Memory B cell (primary cell): ENCODE measurements at places on chromosomes 2 and 18.
A peak's percentile ranks its signal among the peaks of the same experiment; 100 is the strongest.

- no peaks in the 10 kb centered on the region for H3K36me3 ChIP-seq
- no peaks in the 10 kb centered on the region for H3K27me3 ChIP-seq
- DNase-seq, result no peak
- no peak overlapping the region for H3K4me3 ChIP-seq
- H3K27ac ChIP-seq, result no peak overlapping the region
Measured at GRCh38 chr2:211468877-211469663, 912.7 kb downstream of the CPS1 start.

DNA sequence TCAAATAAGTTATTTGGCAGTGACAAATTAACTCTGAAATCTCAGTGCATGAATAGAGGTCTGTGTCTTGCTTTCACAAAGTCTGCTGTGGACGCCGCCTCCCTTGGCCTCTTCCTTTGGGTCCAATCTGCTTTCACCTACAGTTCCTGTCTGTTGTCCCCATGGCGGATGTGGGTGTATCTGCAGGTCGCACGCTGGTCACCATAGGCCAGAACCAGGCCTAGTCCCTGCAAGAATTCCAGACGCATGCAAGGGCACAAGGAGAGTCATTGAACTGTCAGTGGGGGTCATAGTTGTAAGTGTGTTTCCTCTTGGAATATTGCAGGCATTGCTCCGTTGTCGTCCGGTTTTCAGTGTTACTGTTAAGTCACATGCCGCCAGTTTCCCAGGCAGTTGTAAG, 7.4 kb downstream of the SOCS6 start:
- no peaks in the 10 kb centered on the region for H3K4me1 ChIP-seq
- no peak overlapping the region for H3K4me3 ChIP-seq
- no peak overlapping the region for H3K27ac ChIP-seq
- H3K36me3 ChIP-seq, result no peaks in the 10 kb centered on the region

DNA sequence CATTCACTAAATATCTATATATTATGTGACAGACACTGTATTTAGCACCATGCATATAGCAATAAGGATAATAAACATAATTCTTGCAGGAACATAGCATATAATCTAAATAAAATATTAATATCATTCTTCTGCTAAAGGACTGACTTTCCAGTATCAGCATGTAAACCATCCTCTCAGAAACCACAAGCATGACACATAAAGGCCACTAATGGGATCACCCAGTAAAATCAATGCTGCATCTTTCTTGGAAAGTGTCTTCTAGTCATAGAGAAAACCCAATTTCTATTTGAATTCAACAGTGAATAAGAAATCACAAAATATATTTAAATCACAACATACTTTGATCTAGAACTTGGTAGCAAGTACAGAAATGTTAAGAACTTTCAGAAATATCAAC, 5.8 kb upstream of the LRP1B start:
- no peak for DNase-seq
- no peaks in the 10 kb centered on the region for H3K27me3 ChIP-seq
- no peaks in the 10 kb centered on the region for H3K4me1 ChIP-seq
- H3K36me3 ChIP-seq, result no peaks in the 10 kb centered on the region
- H3K4me3 ChIP-seq, result no peak overlapping the region
- H3K27ac ChIP-seq, result no peak overlapping the region

DNA sequence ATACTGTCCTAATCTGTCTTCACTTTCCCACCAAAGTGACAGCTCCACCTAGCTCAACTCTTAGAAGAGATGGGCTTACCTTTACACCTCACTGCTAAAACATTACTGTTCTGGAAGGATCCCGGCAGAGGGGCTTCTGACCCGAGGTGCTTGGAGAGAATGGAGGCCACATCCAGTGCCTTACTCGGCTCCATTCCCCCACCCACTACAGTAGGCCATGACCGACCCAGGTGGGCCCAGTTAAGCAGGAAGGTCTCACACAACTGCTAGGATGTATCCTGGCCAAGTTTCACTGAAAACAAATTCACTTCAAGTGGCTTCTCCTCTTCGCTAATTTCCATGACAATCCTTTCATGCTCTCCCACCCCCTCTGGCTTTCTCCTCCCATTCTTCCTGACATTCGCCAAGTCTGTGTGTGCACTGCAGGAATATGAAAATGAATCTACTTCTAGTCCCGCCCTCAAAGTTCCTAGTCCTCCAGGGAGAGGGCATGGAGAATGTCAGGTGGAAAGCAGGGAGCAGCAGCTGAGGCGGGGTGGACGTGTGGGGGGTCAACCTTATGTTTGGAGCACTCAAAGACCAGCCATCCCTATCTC, 11.8 kb downstream of the WIPF1 start:
- H3K4me1 ChIP-seq, result peaks cover 51% of the 10 kb centered on the region
- no peaks in the 10 kb centered on the region for H3K27me3 ChIP-seq
- peak overlapping the region; percentile 76 for H3K27ac ChIP-seq
- no peak overlapping the region for H3K4me3 ChIP-seq
- no peak for DNase-seq

GRCh38 chr2:10520154-10520553, 72.0 kb upstream of the ODC1 start:
- H3K27ac ChIP-seq, result no peak overlapping the region
- no peak for DNase-seq
- H3K36me3 ChIP-seq, result peaks cover 4% of the 10 kb centered on the region
- H3K4me3 ChIP-seq, result no peak overlapping the region
- H3K4me1 ChIP-seq, result no peaks in the 10 kb centered on the region

DNA sequence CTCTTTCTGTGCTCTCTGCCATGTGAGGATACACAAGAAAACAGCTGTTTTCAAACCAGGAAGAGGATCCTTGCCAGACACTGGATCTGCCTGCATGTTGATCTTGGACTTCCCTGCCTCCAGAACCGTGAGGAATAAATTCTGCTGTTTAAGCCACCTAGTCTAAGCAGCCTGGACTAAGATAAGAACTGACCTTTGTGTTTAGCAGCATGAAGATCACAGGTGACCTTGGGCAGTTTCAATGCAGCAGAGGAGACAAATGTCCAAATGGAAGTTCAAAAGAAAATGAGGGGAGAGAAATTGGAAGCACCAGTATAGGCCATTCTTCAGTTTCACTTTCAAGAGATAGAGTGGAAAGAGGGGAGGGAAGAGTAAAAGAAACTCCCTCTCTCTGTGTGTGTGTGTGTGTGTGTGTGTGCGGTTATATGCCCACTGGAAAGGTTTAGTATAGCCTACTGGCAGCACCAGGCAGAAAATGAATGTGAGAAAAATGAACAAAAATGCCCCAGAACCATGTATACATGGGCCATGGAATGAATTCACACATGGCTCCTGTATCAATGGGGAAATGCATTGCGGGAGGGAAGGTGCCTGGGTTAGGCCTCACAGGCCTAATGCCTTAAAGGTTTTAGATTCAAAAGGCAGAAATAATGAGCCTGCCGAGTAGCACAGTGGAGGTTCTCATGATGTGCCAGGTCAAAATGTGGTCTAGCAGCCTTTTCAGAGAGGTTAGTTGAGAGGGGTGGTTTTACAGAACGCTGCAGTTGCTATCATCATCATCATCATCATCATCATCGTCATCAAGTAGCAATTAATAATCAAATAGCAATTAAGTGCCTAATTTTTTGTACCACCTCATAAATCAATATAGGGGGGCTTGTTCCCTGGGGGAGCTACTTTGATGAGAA, 1.1 kb upstream of the CERS6 start:
- H3K36me3 ChIP-seq, result no peaks in the 10 kb centered on the region
- H3K4me3 ChIP-seq, result no peak overlapping the region
- H3K27ac ChIP-seq, result no peak overlapping the region
- peaks cover 4% of the 10 kb centered on the region for H3K4me1 ChIP-seq
- peaks cover 2% of the 10 kb centered on the region for H3K27me3 ChIP-seq

DNA sequence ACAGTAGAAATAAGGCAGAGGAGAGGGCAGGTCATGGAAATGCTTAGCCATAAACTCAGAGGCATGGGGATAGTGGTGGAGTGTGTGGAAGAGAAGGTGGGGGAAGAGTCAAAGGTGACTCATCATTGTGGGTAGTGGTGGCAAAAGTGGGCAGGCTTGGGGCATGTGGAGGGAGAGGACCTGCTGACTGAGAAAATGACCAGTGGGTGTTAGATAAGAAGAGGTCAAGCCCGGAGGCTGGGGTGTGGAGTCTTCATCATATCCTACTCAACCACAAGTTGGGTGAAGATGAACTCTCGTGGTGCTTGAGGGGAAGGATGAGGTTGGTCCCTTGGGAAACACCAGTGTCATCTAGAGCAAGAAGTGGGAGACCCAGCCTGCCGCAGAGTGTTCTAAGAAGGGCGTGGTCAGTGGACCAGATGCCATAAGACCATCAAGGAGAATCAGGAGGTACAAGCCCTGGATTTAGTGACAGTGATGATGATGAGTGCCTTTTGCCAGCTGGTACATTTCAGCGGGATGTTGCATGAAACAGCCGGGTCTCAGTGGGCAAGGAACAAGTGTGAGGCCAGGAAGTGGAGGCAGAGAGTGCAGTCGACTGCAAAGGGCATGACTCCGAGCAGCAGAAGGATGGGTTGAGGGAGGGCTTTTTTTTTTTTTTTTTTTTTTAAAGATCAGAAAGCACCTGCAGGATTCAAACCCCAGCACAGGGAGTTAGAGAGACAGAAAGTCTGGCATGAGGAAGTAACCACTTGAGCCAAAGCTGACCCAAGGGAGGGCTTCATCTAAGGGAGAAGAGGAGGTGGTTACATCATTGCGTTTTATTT, 122.6 kb upstream of the SPRED2 start:
- peaks cover 18% of the 10 kb centered on the region for H3K27me3 ChIP-seq
- DNase-seq, result no peak
- peak overlapping the region; percentile 22 for H3K4me3 ChIP-seq
- H3K4me1 ChIP-seq, result peaks cover 22% of the 10 kb centered on the region

DNA sequence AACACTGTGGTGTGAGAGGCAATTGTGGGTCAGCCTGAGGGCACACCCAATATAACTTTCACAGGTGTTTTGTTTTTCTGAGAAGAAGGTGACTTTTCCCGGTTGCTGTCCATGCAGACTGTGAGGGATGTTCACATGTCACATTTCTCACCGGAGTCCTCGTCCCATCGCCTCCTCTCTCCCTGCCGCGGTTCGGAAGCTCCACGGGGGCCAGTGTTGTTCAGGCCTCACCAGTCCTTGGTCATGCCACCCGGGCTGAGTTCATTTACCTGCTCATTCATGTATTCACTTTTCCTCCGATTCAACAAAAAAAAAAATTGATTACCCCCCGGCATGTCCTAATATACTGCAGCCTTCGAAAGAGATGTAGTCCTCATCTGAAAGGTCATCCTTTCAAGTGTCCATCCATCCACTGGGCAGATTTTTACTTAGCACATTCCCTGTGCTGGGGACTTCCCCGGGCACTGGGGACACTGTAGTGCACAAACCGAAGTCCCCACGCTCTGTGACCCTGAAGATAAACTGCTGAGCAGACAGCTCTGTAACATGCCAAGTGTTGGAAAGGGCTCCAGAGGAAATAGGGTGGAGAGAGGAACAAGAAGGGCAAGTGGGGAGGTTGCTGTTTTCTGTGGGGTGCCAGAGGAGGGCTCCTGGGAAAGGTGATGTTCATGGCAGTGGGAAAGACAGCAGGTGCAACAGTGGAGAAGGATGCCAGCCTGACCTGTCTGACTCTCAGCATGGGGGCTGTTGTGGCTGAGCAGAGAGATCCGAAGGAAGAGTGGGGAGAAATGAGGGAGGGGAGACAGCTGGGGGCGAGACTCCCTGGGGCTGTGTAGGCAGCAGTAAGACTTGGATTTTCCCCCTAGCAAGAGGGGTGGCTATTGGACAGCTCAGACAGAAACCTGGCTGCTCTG, 22.4 kb downstream of the LRRFIP1 start:
- peaks cover 9% of the 10 kb centered on the region for H3K4me1 ChIP-seq
- no peak for DNase-seq
- no peak overlapping the region for H3K27ac ChIP-seq

GRCh38 chr2:95345563-95346230, 48.5 kb downstream of the KCNIP3 start:
- peak; percentile 53 for DNase-seq
- no peak overlapping the region for H3K27ac ChIP-seq
- peak overlapping the region; percentile 82 for H3K4me3 ChIP-seq
- H3K4me1 ChIP-seq, result peaks cover 3% of the 10 kb centered on the region
